ENCODE measurements at places on chromosomes 7 and 10.
A peak's percentile ranks its signal among the peaks of the same experiment; 100 is the strongest.

DNA sequence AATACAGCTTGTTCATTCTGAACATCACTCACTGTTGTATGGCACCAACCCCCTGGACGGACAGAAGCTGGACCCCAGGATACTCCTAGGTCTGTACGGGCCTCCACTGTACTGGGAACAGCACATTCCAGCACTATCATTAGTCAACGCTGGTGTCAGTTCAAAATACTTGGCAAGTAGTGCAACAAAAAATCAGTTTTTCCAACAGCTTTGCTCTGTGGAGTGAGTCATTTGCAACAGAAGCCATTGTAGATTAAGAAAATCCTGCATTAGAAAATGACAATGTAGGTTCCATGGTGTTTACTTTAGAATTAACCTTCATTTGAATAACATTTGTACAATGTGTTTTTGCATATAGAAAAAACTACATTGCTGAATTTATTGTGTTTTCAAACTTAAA, 266.6 kb downstream of the HDAC9 start:
- no peak for DNase-seq

GRCh38 chr10:35640474-35640873, 1.6 kb downstream of the FZD8 start:
- DNase-seq: peak; percentile 65

- DNase-seq: no peak
Measured at GRCh38 chr10:47230482-47230881, 69.5 kb upstream of the GDF10 start.

DNA sequence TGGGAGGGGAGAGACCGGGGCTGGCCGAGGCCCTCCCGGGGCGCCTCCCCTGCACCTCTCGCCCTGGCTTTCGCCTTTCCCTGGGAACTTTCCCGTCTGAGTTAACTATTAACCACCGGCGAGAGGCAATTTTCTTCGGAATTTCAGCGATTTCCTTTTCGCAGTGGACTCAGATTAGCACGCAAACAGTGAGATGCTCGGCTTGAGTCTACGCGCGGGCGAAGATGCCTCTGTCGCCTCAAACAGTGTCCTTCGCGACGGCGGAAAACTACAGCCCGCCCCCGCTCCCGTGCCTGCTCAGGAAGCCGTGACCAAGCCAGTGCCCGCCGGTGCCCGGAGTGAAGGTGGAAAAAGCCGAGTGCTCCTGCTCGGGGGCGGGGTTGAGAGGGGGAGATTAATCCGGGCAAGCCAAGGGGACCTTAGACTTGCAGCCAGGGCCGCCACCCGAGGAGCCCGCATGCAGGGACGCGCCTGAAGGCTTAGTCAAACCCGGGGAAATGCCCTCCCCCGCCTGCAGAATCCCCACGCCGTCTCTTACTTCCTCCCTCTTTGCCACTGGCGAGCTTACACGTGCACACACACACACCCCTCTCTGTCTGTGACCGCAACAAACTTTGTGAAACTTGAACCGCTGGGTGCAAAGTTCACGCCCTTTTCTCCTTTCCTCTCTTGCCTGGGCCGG, 14.5 kb upstream of the PAX2 start:
- DNase-seq: peak; percentile 81

GRCh38 chr10:89171996-89172395, 35.1 kb downstream of the CH25H start:
- DNase-seq: no peak

DNA sequence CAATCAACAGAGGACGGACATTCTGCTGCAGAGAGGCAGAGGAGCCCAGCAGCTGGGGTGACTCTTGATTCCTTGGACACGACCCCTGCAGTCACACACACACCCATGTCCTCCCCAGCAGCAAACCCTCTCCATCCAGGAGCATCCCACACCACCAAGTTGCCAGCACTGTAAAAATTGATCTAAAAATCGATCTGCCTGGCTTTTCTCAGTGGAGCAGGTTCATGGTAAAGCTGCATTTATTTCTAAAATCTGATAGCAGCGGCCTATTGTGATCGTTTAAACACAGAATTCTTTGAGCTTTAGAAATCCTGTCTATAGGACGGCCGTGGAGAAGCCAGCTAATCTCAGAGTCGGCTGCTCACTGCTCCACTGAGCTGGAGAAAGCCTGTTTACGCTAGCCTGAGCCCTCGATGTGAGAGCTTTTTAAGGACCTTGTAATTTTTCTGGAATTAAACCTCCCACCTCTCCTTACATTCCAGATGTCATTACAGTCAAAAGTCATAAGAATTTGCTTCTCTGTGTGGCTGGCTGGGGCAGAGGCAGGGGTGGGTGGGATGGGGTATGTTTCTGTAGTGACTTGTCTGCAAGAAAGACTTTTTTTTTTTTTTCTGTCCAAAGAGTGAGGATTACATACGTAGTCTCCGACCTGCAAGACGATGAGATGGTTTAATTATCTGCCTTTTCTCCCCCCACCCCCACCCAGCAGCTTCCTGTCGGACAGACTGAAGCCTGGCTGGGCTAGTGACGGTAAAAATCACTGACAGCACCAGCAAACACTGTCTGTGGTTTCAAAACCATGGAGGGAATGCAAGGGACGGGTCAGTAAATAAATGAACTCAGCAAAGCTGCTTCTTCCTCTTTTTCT, 31.6 kb downstream of the TRIM8 start:
- no peak for DNase-seq

DNA sequence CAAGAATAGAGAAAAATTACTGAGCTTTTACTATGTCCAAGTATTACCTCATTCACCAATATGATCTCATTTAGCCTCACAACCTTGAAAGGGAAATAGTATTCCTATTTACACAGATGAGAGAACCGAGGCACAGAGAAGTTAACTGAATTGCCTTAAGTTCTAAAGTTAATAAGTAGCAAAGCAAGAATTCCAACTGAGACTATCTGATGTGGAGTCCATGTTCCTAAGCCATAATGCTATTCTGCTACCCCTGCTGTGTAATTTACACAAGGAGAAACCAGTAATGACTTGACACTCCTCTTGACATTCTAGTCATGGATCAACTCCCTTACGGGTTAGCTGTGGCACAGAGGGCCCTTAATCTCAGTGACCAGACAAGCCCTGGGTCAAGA, 60.7 kb downstream of the ABCB4 start:
- DNase-seq: no peak

GRCh38 chr10:62437696-62438095, 63.5 kb downstream of the ZNF365 start:
- DNase-seq: no peak

DNA sequence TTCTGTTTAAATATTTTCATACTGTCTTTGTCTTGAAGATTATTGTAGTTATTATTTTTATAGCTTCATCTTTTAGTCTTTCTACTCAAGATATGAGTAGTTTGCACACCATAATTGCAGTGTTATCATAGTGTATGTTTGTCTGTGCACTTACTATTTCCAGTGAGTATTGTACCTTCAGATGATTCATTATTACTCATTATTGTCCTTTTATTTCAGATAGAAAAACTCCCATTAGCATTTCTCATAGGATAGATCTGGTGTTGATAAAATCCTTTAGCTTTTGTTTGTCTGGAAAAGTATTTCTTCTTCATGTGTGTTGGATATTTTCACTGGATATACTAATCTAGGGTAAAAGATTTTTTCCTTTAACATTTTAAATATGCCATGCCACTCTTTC, 646.2 kb upstream of the GRM3 start:
- no peak for DNase-seq

- no peak for DNase-seq
Measured at GRCh38 chr10:93813507-93814465, 56.0 kb downstream of the LGI1 start.

GRCh38 chr10:132859084-132859855, 73.3 kb upstream of the NKX6-2 start:
- no peak for DNase-seq

DNA sequence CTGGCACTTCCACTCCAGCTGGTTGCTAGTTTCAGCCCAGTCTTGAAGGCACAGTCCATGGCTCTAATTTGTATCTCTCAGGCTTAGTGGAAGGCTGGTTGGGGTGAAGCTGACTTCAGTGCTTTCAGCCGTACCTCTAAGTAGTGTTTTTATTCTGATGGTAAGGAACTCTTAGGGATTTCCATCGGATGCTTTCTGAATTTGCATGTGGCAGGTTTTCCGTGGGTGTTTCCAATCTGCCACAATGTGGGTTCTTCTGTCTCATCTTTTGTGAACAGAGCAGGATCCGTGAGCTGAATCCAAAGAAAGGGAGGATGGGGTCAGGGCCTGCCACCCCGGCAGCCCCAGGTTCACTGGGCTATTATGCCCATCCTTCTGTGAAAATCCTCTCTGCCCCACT, 607.9 kb upstream of the MKI67 start:
- no peak for DNase-seq

GRCh38 chr10:52609626-52610240, 162.9 kb downstream of the MBL2 start:
- no peak for DNase-seq

- no peak for DNase-seq
Measured at GRCh38 chr7:70907259-70908247, 224.4 kb upstream of the GALNT17 start.

GRCh38 chr7:111438369-111439289, 123.7 kb downstream of the IMMP2L start:
- DNase-seq: no peak

- DNase-seq: no peak
Measured at GRCh38 chr7:148633761-148634160, 43.2 kb downstream of the C7orf33 start.

- no peak for DNase-seq
Measured at GRCh38 chr7:10121631-10122030, 852.0 kb upstream of the PHF14 start.

DNA sequence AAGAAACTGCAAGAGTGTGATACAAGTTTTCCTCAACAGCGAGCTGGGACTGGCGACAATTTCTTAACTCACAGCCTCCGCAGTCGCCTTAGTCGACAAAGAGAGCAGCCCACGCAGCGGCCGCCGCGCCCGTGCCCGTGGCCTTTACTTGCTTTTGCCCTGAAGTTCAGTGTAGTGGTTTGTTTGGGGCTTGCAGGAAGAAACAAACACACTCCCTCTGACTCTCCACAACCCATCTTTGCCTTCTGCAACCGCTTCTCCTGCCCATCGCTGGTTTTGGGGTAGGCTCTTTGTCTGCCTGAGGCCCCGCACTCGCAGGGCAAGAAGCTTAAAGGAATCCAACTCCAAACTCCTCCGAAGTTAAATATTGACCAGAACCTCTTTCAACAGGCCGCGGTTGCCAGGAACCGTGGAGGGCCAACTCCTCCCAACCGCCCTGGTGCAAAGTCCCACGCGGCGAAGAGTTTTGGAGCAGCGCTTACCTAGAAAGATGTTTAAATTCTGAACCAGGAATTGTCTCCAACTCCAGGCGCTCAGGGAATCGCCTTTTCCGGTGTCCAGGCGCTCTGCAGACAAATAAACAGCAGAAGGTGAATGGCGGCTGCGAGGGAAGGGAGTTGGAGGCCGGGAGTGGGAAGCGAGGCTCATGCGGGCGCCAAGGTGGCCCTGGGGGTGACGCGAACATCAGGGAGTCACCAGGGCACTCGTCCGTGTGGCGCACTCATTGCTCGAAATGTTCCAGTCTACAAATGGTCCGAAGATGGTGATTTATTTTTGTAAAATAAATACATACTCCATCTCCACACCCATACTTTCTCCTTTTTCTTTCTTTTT, 8.3 kb downstream of the HOXA4 start:
- DNase-seq: no peak

DNA sequence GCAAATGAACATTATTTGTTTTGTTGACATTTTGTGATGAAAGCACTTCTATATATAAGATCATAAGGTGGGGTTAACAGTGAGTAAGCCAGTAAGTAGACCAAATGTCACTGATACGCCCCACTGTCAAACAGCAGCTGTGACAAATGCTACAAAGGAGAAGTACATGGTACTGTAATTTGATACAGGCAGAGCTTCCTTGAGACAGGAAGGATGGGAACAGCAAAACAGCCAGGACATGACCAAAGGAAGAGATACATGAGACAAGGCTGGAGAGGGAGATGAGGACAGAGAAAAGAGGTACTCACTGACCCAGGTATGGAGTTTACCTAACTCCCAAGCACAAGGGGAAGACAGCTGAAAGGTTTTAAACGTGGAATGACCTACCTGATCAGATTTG, 127.0 kb downstream of the SRPK2 start:
- DNase-seq: no peak

- no peak for DNase-seq
Measured at GRCh38 chr10:22681783-22682183, 32.6 kb downstream of the PIP4K2A start.

- DNase-seq: no peak
Measured at GRCh38 chr10:67629461-67629971, 66.5 kb downstream of the CTNNA3 start.

GRCh38 chr10:78199759-78200158, 166.1 kb downstream of the RPS24 start:
- no peak for DNase-seq

DNA sequence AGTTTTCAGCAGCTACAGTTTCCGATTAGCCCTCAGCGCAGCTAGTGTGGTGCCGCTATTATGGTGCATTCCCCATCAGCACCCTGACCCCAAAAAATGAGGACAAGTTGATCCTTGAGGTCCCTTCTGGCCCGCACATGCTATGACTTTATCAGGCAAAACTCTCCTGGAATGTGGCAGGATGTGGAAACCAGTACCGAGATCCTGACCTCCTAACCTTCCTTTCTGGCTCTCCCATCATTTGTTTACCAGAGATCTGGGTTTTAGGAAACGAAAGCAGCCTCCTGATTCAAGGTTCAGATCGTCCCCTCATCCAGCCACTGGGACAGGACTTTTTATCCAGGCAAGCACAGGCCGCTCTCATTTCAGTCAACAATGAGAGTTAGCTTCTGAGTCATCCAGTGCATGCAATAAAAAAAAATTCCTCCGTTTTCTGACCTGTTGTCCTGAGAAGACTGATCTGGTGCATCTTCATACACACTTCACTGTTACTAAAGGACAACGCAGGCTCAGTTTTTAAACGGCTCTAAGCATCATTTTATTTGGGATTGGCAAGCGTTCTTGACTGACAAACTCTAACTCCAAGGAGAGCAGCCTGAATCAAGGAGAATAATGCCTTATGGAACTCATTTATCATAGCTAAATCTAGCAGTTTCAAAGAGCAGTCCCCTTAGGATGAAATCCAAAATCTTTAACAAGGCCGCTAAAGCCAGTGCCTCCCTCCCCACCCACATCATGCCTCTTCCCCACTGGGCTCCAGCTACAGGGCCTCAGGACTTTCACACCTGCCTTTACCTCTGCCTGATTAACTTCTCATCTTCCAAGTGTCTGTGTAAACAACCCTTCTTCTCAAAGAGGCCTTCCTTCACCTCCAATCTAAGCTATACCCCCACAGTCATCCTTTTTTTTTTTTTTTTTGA, 17.1 kb downstream of the PDLIM1 start:
- DNase-seq: no peak

DNA sequence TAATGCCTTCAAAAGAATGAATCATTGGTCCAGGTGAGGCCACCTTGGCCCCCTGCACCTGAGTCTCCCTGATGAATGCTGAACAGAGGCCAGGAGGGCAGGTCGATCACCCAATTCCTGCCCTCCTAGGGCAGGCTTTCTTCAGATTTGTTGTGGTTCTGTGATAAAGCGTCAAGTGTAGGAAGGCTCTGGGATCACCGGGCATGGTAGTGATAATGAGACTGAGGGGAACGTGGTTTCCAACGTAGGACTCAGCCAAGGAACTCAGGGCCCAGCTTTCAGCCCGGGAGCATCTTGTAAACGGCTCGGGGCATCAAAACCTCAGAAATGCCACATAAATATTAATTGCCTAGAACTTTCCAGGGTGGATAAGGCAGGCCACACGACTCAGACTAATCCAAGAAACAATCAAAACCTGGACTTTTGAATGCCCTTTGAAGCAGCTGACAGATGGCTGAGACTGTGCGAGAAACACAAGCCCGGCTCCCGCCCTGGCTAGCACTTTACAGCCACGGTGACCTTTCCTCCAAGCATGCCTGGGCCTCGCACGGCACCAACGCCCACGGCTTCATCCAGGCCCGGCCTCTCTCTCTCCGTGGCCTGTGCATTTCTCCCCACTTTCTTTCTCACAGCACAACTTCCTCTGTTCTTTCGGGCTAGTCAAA, 239.3 kb upstream of the GRB10 start:
- DNase-seq: no peak

Data from GM19239 (cell line).